Upper lobe of right lung (tissue), 1 donor: ENCODE measurements at places on chromosomes 13 and 19. TPM values are rescaled to one million over a fixed set of nuclear protein-coding genes. Genes with fewer than 3 reads are reported as not detected.

The FCHO1 gene
- 7.4 TPM for total RNA-seq

The KIR2DL1 gene
- total RNA-seq: 0.58 TPM

The INAFM1 gene
- total RNA-seq: 18.2 TPM

The NLRP7 gene
- total RNA-seq: not detected

The KIR3DL2 gene
- 0.35 TPM for total RNA-seq

The TEX29 gene
- total RNA-seq: 0.81 TPM

The VSTM1 gene
- 1.1 TPM for total RNA-seq

The DNM2 gene
- 280 TPM for total RNA-seq

The PEG3 gene
- total RNA-seq: 5.7 TPM

The DCLK1 gene
- total RNA-seq: 4.5 TPM

The REEP6 gene
- 1.2 TPM for total RNA-seq
